ENCODE measurements at places on chromosomes 4 and X.

DNA sequence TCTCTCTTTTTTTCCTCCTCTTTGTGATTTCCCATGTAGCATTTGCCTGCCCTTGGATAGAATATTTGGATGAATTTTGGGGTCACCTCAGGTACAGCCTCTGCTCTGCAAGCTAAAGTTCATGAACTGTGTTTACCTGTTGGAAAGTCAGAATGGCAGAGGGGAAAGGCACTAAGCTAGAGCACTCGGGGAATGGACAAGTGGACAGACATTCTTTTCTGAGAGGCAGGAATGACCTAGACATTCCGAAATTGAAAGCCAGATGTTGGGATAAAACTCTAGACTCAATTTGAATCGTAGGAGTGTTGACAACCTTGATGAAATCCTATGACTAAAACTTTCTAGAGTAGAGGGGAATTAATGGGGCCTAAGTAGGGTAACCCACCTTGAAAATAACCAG lies 56.1 kb downstream of the LUZP4 start:
- DNase-seq: no peak

DNA sequence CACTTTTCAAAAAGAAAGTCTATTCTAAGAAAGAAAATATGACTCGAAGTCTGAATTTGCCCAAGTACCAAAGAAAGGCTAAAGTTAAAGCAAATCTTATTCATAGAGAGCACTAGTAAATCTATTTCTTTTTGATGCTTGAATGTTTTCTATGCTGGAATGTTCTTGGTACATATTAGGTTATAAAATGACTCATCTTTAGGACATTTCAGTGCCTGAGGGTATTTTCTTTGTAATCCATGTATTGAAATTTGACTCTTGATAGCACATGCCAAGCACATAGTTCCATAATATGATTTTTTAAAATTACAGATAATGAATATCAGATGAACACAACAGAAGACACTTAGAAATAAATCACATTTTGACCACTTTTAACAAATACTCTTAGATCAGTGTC lies 232.8 kb downstream of the TRIML1 start:
- no peak for DNase-seq

GRCh38 chr4:60891947-60892346 lies 308.2 kb upstream of the ADGRL3 start:
- no peak for DNase-seq

- DNase-seq: no peak
These were observed 77.5 kb downstream of the IRF2 start for GRCh38 chr4:184396570-184397515.

- no peak for DNase-seq
These were observed 111.6 kb upstream of the WDR17 start for GRCh38 chr4:175953960-175954521.

- no peak for DNase-seq
These were observed 451.0 kb upstream of the ZFP42 start for GRCh38 chr4:187544461-187545053.

- DNase-seq: no peak
These were observed 89.9 kb upstream of the KCTD8 start for GRCh38 chr4:44538534-44538933.

DNA sequence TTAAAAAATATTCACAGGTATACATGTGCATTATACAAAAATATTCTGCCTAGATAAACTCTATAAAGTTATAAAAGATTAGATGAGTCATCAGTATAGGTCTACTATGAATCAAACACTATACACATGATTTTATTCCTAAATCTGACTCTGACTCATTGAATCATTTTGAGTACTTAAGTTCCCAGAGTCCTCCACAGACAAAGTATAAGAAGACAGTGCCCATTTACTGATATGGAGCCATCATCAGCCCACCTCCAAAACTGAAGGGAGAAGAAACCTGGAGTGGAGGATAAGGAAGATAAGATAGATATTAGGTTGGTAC lies 28.7 kb upstream of the ANTXR2 start:
- no peak for DNase-seq

GRCh38 chr4:20506827-20507226 lies 193.4 kb upstream of the PACRGL start:
- DNase-seq: no peak

DNA sequence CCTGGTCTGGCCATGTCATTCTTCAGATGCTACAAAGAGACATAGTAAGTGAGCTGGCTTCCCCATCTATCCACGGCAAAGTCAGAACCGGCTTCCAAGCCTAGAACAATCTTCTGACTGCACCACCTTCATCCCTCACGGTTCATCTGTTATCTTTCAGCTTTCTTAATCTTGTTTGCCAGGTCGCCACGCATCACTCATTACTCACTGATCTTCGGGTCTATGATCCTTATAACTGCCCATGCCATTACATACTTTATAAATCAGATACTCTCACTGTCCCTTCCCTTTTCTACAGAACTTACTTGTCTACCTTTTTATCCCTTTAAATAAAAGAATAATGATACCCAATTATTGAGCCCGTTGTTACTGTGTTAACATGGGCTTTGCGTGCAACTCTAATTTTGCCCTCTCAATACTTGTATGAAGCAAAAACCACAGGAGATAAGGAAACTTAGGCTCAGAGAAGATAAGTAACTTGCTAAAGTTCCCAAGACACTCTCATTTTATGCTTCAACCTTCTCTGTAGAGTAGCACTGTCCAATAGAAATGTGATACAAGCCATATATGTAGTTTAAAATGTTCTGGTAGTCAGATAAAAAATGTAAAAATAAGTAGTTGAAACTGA lies 171.7 kb downstream of the AMELX start:
- DNase-seq: no peak

DNA sequence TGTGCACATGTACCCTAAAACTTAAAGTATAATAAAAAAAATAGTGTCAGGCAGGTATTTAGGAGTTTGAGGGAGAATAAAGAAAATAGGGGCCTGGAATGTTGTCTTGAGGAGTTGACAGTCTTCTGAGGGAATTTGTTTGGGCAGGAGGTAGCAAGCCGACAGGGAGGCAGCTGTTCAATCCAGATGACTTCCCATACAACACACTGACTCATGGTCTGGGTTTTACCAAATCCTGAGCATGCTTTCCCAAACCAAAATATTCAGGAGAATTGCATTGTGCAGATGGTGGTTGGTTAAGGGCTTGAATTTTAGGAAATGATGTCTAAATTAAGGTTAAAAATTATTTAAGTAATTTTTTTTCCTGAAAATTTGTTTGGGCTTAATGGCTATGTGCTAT lies 430.0 kb downstream of the INPP4B start:
- no peak for DNase-seq

DNA sequence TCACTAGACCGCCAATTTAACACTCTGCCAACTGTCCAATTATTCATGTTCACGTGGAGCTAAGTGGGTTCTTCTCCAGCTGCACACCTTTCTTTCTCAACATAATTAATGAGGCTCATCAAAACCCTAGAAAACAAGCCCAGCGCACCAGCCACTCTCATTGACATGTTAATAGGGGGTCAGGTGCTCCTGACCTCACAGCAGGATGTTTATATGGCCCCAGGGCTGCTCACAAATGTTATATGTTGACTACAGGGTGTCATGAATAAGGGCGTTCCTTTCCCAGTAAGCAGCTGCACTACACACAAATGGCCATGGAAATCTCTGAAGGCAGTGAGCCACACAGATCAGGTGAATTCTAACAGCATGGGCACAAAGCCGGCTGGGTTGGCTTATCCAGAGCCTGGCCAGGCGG lies 209.8 kb downstream of the MGST2 start:
- DNase-seq: no peak

GRCh38 chrX:149993989-149994388 lies 55.7 kb upstream of the EOLA2 start:
- no peak for DNase-seq

DNA sequence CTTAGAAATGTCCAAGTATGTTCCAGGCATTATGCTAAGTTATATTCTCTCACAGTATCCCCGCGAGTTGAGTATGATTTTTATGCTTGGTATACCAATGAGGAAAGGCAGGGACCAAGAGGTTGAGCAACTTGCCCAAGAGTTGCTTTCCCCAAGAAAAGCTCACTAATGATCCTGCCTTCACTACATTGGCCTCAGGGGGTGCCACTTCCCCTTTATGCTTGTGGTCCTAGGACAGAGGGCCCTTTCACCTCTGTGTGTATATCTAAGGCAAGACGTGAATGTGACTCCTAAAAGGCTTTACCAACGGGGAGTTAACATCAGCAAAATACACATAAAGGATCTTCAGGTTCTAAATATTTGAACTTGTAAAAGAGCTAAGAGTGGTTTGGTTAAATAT lies 164.4 kb upstream of the CPEB2 start:
- DNase-seq: no peak

GRCh38 chr4:73460913-73461522 lies 20.5 kb upstream of the AFM start:
- no peak for DNase-seq

- DNase-seq: no peak
These were observed 99.3 kb upstream of the GRPR start for GRCh38 chrX:16023790-16024734.

DNA sequence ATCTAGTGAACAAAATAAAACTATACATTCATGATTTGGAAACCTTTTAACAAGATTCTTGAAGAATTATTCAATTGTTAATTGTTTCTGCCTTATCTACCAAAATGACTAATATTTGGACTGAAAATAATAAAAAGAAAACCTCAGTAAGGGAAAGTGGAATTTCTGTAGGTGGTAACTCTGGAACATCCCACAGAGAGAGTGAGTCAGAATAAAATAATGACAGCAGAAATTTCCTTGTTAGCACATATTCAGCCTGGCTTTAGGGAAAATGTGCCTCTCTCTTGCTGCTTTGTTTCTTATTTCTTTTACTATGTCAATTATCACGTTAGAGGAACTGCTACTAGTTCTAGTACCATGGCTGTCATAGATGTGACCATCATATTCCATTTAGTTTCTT lies 421.5 kb upstream of the GNPDA2 start:
- no peak for DNase-seq

DNA sequence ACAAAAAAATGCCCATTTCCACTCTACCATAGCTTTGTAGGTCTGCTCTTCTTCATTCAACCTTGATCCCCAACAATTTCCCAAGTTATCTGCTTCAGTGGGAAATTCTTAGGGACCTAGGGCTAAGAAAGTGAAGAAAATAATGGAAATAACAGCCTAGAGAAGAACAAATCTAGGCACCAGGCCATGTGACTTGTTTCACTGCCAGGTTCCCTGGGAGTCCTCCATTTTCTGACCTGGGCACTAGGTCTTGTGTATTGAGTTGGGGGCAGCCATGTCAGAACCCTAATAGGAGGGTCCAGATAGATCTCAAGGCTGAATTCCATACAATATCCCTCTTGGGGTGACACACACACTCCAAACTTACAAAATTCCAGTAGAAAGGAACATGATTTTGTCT lies 194.6 kb upstream of the STK26 start:
- DNase-seq: no peak

DNA sequence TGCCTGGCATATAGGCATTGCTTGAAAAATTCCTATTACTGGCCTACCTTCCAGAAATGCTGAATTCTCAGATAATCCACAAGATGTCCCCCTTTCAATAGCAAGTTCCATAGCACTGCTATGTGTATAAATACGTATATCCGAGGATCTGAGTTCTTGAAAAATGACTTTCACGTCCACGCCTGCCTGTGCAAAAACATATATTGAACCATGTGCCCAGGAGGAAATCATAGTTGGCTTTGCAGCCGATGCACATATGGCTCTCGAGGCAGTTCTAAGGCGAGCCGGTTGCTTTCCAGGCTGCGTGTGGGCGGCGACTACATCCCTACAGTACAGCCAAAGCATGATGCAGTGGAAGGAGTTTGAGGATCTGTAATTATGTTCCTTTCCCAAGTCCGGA lies 55.4 kb upstream of the ESX1 start:
- no peak for DNase-seq

GRCh38 chr4:15659768-15660570 lies 4.8 kb upstream of the FBXL5 start:
- no peak for DNase-seq

DNA sequence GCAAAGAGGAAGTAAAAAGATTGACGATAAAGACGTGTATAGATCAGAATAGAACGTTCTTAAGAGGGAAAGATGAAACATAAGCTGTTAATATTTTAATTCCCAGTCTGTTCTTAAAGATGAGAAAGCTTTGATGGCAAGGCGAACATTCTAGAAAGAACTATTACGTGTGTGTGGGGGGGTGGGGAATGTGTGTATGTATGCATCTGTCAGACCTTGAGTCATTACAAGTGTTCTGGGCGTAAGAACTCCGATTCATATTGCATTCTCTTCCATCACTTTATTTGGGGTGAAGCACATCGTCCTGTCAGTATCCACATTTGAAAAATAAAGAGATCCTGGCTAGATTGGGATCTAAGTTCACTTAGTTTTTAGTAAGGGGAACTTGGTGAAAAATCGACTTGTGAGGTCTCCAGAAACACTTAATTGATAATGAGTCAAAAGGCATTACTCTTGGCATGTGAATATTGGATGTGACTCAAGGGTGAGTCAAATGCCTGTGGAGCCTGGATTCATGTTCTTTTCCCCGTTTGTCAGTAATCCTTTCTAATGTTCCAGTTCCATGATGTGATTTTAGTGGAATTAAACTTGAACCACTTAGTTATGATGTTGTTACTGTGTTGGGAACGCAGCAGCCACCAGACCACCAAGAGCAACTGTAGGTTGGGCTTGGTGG lies 3.1 kb downstream of the SMS start:
- DNase-seq: no peak

DNA sequence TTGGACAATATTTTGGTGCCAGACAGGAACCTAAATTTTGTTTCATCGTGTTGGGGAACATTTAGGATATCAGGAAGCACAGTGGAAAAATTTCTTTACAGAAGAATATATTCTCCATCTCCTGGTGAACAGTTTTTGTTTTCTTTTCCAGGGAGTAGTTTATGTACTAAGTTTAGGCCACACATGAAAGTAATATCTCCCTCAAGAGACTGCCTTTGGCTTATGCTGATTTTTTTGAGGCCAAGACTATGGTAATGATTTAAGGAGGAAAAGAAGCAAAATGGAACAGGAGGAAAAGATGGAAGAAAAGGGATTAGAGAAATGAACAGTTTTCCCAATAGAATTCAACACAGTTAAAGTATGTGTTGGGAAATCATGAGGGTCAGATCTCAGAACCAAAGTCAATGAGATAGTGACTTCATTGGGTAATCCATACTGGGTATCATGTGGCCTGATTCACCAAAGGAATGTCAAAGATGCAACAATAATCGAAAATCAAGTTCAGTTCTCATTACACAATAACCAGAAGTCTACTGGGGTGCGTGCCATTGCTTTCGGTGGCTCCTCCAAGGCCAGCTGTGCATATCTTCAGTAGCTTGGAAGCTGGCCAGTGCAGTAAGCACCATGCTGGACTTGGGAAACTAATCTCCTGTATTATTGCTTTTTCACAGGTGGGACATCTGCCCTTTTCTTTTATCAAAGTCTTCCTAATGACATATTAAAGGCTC lies 234.8 kb downstream of the COL25A1 start:
- no peak for DNase-seq

GRCh38 chr4:66284991-66285451 lies 614.7 kb upstream of the EPHA5 start:
- no peak for DNase-seq

- DNase-seq: no peak
These were observed 102.7 kb downstream of the PHOX2B start for GRCh38 chr4:41645728-41646390.

All from stimulated activated CD4-positive, alpha-beta T cell treated with anti-CD3 and anti-CD28 coated beads, TNF-alpha, amount 100 ng/mL, for 24 hours (primary cell).